ENCODE measurements at places on chromosomes 3 and 15.

- no peak for DNase-seq
These were observed 91.1 kb downstream of the LIPC start for GRCh38 chr15:58522865-58523264.

DNA sequence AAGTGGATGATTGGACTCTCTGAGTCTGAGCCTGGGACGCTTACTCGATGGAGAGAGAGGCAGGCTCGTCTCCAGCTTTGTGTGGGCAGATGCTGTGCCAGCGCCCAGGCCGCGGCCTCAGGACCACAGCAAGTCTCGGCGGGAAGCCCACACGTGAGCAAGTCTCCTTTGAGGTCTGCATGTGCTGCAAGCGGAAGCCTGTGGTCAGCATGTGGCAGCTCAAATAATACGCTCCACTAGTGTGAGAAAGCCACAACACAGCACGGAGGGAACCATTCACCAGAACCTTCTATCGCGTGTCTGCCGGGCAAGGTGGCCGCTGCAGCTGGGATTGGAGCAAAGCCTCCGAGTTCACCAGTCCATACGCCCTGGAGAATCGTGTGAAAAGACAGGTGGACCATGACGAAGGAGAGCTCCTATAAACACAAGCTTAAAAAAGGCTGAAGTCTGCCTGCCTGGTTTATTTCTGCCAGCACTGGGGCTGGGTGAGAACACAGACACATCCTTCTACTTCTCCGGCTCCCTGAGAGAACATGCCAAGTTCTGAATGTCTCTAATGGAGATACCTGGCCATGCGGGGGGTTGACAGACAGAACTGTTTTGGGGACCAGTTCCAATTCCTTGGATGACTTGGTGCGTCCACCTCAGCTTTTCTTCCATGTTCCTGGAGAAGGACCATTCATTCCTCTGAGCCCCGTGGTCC is 82.0 kb upstream of the LRIG1 start:
- DNase-seq = no peak

DNA sequence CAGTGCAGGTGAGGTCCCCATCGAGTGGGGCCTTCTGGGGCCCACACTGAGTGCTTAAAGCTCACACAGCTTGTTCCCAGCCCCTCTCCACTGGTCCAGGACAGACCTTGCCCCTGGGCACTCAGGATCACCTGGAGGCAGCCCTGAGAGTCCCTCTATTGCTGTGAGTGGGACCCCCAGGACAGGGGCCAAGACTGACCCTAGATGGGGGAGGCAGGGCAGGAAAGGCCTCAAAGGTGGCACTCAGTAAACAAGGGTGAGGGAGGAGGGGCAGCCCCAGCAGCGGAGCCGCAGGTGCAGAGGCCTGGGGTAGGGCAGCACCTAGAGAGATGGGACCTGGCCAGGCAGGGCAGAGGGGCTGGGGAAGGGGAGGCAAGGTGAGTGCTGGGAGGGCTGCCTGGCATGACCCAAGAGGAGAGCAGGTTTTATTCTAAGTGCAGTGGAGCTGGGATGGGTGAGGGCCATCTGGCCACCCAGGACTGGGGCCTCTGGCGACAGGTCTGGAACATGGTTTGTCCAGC is 27.9 kb downstream of the CFAP100 start:
- DNase-seq = no peak

DNA sequence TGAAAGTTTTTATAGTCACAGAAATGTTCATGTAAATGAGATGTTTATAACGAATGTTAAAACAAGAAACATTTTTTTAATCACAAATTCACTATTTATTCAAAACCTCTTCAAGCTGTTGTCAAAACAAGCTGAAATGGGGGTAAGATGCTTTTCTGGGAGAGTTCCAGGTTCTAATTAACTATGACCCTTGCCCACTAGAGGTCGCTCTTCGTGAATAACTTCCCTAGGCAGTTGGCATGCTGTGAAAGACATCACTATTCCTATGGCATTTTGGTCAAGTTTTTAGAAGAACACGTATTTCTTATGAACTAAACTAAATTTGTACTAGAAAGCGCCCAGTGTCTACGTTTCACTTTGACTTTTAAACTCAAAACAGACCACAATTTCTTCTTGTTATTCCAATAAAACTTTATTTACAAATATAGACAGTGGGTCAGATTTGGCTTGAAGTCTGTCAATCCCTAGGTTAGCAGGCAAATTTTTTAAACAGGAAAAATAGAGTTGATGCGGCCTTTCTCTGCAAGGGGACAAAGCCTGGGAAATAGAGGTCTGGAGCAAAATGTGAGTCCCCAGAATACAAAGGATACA is 62.8 kb upstream of the CMTM8 start:
- peak; percentile 57 for DNase-seq
